ENCODE measurements at places on chromosomes 1 and 21.

DNA sequence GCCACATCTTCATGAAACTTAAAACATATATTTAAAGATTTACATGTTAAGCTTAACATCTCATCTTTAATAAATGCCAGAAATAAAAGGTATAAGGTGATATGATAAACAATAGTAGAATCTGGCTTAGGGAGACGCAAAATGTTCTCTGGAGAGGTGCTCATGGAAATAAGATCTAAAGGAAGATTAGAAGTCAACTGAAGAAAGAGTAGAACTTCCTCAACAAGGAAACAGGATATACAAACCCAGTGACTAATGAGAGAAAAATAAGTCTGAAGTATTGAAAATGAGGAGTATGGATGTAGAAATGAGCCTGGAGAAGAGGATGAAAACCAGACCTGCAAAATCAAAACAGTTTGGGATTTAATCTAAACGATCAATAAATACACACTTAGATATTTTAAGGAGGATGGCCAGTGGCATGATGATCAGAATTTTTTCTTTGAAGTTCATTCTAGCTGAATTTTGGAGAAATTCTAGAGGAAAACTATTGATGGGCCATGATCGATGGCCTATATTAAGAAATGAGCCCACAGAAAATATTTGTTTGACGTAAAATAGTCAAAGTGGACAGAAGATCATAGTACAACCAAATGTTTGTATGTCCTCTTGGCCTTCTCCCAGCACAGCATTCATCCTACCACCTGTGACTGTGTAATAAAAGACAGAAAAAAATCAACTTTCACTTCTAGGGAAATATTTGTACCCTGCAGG lies 387.9 kb upstream of the PTBP2 start:
- H3K27me3 ChIP-seq: no peaks in the 10 kb centered on the region
- no peak overlapping the region for H3K27ac ChIP-seq
- no peaks in the 10 kb centered on the region for H3K36me3 ChIP-seq
- H3K4me3 ChIP-seq: no peak overlapping the region
- no peaks in the 10 kb centered on the region for H3K4me1 ChIP-seq

DNA sequence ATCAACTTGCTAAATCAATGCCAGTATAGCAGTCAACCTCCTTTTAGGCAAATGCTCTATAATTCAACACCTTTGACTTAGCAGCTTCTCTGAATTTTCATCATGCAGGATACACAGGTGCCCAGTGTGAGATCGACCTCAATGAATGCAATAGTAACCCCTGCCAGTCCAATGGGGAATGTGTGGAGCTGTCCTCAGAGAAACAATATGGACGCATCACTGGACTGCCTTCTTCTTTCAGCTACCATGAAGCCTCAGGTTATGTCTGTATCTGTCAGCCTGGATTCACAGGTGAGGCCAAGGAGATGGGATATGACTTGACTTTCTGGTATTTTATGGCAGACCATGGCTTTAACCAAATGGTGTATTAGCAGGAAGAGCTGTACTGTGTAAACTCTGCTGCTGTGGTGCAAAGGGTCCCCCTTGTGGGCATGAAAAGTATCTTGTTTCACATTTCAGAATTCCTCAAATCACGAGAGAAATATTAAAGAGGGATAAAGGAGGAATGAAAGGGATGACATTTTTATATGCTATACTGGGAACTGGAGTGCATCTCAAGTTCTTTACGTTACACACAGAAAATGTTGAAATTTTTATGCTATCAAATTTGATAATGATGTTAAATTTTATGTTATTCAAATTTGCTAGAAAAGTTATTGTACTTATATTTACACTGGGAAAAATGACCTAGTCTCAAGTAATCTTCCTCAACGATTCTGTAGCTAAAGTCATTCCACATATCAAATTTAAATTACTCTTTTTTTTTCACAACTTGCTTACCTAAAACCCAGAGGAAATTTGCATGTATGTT lies 88.9 kb downstream of the CRB1 start:
- no peak for DNase-seq
- H3K36me3 ChIP-seq: no peaks in the 10 kb centered on the region
- no peak overlapping the region for H3K27ac ChIP-seq
- no peaks in the 10 kb centered on the region for H3K4me1 ChIP-seq
- no peak overlapping the region for H3K4me3 ChIP-seq

DNA sequence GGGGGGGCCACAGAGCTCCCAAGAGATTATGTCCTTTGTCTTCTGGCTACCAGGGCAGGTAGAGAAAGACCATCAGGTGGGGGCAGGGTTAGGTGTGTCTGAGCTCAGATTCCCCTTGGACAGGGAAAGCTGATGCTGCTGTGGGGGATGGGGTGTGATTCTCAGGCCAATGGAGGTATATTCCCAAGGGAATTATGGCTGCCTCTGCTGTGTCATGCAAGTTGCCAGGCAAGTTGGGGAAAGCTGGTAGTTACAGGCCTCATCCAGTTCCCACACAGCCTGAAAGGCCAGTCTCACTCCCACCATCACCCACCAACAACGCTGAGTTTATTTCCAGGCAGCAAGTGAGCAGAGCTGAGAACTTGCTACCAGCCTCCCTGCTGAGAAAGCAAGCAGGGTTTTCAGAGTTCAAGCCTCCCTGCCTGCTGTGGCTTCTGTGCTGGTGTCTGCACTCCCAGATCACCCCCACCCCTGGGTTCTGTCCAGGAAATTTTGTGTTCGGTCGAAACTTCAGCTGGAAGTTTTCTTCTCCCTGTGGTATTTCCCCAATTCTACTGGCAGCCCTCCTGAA lies 21.3 kb downstream of the IFI16 start:
- no peaks in the 10 kb centered on the region for H3K27me3 ChIP-seq
- no peak overlapping the region for H3K27ac ChIP-seq
- H3K4me3 ChIP-seq: no peak overlapping the region
- peaks cover 5% of the 10 kb centered on the region for H3K36me3 ChIP-seq
- peaks cover 14% of the 10 kb centered on the region for H3K4me1 ChIP-seq
- DNase-seq: no peak

DNA sequence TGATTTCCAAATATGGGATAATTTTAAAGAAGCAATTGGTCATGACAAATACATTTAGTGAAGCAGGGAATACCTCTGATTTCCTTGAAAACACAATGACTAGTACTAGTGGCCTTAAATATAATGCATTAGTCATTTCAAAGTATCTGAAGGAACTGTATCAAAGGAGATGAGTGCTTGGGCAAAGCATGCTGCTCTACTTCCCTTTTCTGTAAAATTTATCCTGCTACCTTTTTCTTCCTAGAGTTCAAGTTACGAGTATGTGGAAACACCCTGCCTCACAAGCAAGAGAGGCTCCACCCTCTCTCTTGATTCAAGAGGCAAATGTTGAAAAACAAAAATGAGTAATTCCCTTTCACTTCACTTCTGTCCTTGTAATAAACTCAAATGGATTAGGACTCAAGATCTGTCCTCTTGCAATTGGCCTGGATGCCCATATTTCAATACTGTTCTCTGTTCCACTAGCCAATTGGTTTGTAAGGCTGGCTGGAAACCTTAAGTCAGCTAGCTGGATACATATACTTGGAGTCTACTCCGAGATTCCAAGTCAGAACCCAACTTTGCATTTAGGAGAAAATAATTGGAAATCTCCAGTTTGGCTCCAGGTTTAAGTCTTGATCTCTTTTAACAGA lies 92.5 kb downstream of the CDC42BPA start:
- no peaks in the 10 kb centered on the region for H3K36me3 ChIP-seq
- no peak overlapping the region for H3K27ac ChIP-seq
- no peaks in the 10 kb centered on the region for H3K4me1 ChIP-seq

GRCh38 chr21:34243562-34243961 lies 120.2 kb upstream of the KCNE2 start:
- H3K27me3 ChIP-seq: no peaks in the 10 kb centered on the region
- no peaks in the 10 kb centered on the region for H3K36me3 ChIP-seq
- DNase-seq: peak; percentile 17
- no peak overlapping the region for H3K4me3 ChIP-seq
- no peak overlapping the region for H3K27ac ChIP-seq
- H3K4me1 ChIP-seq: no peaks in the 10 kb centered on the region

- peaks cover 11% of the 10 kb centered on the region for H3K27me3 ChIP-seq
- no peak for DNase-seq
- H3K4me1 ChIP-seq: no peaks in the 10 kb centered on the region
- no peak overlapping the region for H3K4me3 ChIP-seq
- no peak overlapping the region for H3K27ac ChIP-seq
Observed at GRCh38 chr1:55287723-55288122, 72.6 kb upstream of the USP24 start.

GRCh38 chr1:99365141-99365540 lies 100.8 kb downstream of the PLPPR4 start:
- no peaks in the 10 kb centered on the region for H3K4me1 ChIP-seq
- H3K36me3 ChIP-seq: no peaks in the 10 kb centered on the region
- no peak overlapping the region for H3K27ac ChIP-seq
- DNase-seq: no peak
- no peaks in the 10 kb centered on the region for H3K27me3 ChIP-seq
- H3K4me3 ChIP-seq: no peak overlapping the region

GRCh38 chr1:9654834-9655723 lies 3.5 kb downstream of the PIK3CD start:
- peak overlapping the region; percentile 70 for H3K4me3 ChIP-seq
- H3K4me1 ChIP-seq: peaks cover 14% of the 10 kb centered on the region
- DNase-seq: peak; percentile 56
- no peaks in the 10 kb centered on the region for H3K27me3 ChIP-seq
- H3K36me3 ChIP-seq: no peaks in the 10 kb centered on the region

DNA sequence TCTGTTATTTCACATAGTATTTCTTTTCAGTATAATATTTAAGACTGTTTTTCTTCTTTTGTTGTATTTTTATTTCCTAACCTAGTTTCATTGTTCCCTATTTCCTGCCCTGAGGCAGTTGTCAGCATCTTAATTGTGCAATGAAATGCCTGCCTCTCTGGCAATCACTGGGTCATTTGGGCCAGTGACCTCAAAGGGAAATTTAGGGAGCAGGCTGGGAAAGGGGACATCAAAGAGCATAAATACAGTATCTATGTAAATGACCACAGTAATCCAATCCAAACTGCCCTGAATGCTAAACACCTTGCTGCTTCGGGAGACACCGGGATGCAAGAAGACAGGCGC lies 147.8 kb downstream of the TLR5 start:
- H3K27ac ChIP-seq: no peak overlapping the region
- H3K27me3 ChIP-seq: no peaks in the 10 kb centered on the region
- no peak overlapping the region for H3K4me3 ChIP-seq
- H3K4me1 ChIP-seq: no peaks in the 10 kb centered on the region
- H3K36me3 ChIP-seq: no peaks in the 10 kb centered on the region
- no peak for DNase-seq

- H3K27me3 ChIP-seq: no peaks in the 10 kb centered on the region
- no peak overlapping the region for H3K27ac ChIP-seq
- no peak overlapping the region for H3K4me3 ChIP-seq
- no peaks in the 10 kb centered on the region for H3K36me3 ChIP-seq
Observed at GRCh38 chr1:36571106-36571505, 88.4 kb upstream of the CSF3R start.

- no peaks in the 10 kb centered on the region for H3K4me1 ChIP-seq
- DNase-seq: no peak
- H3K36me3 ChIP-seq: peaks cover 60% of the 10 kb centered on the region
- no peak overlapping the region for H3K27ac ChIP-seq
- H3K27me3 ChIP-seq: no peaks in the 10 kb centered on the region
- H3K4me3 ChIP-seq: no peak overlapping the region
Observed at GRCh38 chr1:234429434-234429806, 49.6 kb downstream of the TARBP1 start.

DNA sequence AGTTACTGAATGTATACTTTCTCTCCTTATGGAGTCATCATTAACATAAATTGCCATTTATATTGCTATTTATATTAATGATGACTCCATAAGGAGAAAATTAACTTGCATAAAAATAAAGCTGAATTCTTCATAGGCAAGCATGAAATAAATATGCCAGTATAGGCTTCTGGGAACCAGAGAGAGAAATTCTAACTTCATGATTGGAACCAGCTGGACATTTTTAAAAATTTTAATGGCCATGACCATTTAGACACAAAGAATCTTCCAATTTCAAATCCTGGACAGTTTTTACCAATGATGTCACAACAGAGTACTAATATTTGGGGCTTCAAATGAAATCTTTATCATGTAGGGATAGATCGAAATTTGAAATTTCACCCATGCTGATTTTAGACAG lies 268.7 kb downstream of the PTGER3 start:
- no peaks in the 10 kb centered on the region for H3K4me1 ChIP-seq
- DNase-seq: no peak
- H3K36me3 ChIP-seq: no peaks in the 10 kb centered on the region
- no peak overlapping the region for H3K4me3 ChIP-seq

GRCh38 chr21:33053951-33054350 lies 16.0 kb upstream of the OLIG1 start:
- H3K27ac ChIP-seq: no peak overlapping the region
- no peak overlapping the region for H3K4me3 ChIP-seq
- no peak for DNase-seq

DNA sequence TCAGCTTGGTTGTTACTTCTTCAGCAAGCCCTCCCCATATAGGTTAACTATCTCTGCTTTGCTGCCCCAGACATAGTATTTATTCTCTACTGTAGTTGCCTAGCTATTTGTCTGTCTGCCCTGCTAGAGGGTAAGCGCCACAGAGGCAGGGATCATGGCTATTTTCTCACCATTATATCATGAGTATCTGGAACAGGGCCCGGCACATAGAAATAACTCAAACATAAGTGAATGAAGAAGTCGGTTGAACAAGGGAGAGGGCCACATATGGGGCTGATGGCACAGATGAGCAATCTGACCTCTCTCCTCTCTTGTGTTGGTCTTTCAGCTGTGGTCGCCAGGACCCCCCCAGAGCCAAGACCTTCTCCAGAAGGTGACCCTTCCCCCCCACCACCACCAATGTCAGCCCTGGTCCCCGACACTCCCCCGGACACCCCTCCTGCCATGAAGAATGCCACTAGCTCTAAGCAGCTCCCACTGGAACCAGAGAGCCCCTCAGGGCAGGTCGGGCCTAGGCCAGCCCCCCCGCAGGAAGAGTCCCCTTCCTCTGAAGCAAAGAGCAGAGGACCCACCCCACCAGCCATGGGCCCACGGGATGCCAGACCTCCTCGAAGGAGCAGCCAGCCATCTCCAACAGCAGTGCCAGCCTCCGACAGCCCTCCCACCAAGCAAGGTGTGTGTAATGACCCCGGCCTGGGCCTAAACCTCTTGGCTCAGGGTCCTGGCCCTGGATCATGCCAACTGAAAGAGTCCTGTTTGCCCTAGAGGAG lies 14.9 kb downstream of the MAP7D1 start:
- H3K27me3 ChIP-seq: no peaks in the 10 kb centered on the region
- DNase-seq: no peak
- H3K27ac ChIP-seq: no peak overlapping the region
- peaks cover 28% of the 10 kb centered on the region for H3K36me3 ChIP-seq

- no peaks in the 10 kb centered on the region for H3K27me3 ChIP-seq
- no peaks in the 10 kb centered on the region for H3K36me3 ChIP-seq
- no peak for DNase-seq
- H3K4me3 ChIP-seq: peak overlapping the region; percentile 61
Observed at GRCh38 chr1:185046668-185047067, 1.3 kb downstream of the RNF2 start.

- H3K27ac ChIP-seq: no peak overlapping the region
- no peak overlapping the region for H3K4me3 ChIP-seq
- H3K27me3 ChIP-seq: no peaks in the 10 kb centered on the region
- no peak for DNase-seq
- no peaks in the 10 kb centered on the region for H3K4me1 ChIP-seq
- no peaks in the 10 kb centered on the region for H3K36me3 ChIP-seq
Observed at GRCh38 chr1:58864654-58865053, 80.8 kb upstream of the JUN start.

Data from T-cell (primary cell).